ENCODE measurements at places on chromosomes 1 and 21.
A peak's percentile ranks its signal among the peaks of the same experiment; 100 is the strongest.

- no peak for DNase-seq
Measured at GRCh38 chr1:118360817-118361216, 175.8 kb upstream of the SPAG17 start.

DNA sequence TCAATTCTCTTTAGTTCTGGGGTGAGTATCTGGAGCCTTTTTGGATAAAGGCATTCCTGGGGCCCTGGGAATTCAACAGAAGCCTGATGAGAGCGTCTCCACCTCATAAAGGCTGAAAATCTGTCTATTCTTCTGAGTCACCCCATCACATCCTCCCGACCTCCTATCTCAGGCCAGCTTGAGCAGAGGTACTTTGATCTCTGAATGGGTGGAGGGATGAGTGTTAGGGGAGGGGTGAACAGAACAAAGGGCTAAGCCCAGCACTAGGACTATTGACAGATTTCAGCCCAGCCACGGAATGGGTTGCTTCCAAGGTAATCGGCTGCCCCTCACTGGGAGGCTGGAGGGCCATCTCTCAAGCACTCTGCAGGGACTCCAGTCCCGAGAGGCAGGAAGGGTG, 2.5 kb upstream of the MYBPH start:
- no peak for DNase-seq

DNA sequence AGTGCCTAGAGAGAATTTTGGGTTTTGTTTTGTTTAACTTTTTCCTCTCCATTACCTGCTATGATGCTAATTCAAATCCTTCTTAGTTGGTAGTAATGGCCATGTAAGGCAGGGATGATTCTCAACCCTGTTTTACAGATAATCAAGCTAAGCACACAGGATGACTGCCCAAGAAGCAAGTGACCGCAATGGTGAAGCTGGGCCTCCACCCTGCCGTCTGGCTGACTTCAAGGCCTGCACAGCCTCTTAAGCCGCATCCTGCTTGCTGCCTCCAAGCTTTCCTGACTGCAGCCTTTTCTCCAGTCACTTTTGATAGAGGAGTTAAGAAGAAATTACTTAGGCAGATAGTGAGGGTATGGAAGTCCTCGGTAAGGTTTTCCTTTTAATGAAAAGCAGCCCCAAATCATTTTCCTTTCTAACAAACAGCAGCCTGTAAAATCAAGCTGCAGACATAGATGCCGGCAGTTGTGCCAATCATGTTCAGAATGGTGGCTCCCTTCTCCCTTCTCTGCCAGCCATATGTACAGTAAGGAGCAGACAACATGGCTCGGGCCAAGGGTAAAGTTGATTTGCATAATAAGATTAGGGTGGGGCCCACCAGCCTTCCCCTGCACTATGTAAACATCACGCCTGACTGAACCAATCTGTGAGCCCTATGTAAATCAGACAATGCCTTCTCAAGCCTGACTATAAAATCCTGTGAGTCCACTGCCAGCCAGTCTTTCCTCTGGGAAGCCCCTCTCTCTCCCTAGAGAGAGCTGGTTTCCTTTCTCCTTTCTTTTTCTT, 8.8 kb upstream of the CTBS start:
- DNase-seq, result no peak

GRCh38 chr21:44949779-44950198, 10.0 kb downstream of the SLX9 start:
- DNase-seq, result peak; percentile 46

DNA sequence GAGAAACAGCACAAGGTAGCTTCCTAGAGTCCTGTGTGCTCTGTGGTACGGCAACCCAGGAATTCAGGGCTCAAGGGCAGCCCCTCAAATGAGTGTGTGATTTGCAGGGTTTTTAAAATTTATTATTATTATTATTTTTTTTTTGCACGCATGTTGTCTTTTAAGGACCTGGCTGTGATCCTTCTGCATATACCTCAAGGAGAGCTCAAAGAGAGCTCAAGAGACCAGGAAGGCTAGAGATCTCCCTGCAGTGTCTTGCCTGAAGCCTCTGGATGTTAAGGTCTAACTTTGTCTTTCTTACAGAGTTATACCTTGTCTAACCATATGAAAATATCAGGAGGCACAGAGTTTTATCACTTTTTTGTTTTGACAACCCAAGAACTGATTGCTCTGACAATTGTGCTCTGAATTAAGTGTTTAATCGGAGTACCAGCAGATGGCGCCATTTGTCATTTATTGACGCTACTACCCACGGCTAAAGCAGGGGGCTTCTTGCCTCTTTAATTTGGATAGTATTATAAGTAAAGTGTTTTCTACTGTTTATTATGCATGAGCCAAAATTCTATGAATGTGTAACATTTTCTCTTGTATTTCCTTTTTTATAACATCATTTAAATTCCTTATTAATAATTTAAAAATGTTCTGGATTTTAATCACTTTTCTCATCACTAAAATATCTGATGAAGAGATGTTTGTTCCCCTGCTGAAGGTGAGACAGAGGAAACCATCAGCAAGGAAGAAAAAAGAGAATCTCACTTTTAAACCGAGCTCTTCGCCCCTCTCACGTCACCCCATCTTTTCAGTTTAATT, 35.8 kb upstream of the LMO4 start:
- peak; percentile 84 for DNase-seq

- DNase-seq, result no peak
Measured at GRCh38 chr1:44112486-44112885, 6.1 kb upstream of the KLF17 start.

DNA sequence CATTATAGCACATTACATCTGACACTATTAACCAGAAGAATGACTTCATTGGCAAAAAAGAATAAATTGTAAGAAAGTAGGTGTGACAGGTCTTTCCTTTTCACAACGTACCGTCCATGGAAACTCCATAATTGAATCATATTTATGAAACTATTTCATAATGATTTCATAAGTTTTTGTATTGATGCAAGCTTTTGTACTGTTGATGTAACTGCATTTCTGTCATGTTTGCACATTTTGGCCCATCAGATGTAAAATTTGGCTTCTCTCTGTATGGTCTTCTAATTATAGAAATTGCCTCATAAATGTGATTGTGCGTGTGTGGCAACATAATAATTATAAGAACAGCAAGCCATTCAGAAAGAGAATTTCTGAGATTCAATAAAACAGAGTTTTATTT, 180.7 kb upstream of the ZNHIT6 start:
- no peak for DNase-seq

DNA sequence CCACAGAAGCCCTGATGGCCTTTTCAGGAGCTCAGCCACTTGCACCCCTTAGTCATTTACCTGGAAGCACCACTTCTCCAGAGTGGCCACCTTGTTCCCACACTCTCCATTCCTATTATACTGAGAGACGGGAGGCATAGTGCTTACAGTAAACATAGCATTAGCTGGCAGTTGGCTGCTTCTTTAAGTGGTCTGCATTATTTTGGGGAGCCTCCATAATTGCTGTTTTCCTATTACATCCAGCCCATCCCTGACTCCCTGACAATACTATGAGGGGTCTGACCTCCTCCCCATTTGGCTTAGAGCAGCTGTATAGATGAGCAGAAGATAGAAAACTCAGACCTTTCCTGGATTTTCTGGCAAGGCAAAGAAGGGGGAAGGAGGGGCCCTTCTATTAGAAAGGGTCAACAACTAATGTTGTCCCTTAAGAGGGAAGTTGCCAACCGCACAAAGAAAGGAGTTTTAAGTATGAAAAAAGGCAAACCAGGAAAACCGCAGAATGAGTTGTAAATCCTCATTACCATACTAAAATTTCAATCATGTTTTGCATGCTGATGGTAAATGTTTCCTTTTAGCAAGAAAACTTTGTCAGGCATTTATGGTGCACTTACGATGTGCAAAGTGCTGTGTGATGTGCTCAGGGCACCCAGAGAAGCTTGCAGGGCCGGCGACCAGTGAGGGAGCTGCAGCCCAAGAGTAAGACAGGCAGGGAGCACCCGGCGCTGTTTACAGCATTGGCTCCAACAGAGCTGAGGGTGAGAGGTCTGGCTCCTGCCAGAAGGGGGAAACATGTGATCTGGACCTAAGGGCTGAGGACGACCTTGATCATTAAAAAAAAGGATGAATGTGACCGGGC, 167.3 kb downstream of the ZZZ3 start:
- DNase-seq, result no peak

DNA sequence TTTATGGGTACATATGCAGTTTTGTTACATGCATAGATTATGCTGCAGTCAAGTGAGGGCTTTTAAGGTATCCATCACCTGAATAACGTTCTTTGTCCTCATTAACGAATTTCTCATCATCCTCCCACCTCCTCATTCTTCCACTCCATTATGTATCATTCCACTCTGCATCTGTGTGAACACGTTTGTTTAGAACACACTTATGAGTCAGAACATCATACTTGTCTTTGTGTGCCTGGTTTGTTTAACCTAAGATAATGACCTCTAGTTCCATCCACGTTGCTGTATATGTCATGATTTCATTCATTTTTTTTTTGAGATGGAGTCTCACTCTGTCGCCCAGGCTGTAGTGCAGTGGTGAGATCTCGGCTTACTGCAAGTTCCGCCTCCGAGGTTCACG, 6.7 kb upstream of the MPC2 start:
- no peak for DNase-seq

DNA sequence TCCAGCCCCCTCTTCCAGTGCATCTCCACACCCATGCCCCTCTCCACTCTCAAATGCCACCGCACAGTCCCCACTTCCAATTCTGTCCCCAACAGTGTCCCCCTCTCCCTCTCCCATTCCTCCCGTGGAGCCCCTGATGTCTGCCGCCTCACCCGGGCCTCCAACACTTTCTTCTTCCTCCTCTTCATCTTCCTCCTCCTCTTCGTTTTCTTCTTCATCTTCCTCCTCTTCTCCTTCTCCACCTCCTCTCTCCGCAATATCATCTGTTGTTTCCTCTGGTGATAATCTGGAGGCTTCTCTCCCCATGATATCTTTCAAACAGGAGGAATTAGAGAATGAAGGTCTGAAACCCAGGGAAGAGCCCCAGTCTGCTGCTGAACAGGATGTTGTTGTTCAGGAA, 80.8 kb downstream of the PRDM2 start:
- DNase-seq, result no peak

GRCh38 chr1:9419369-9420041, 119.8 kb upstream of the SLC25A33 start:
- DNase-seq, result no peak

DNA sequence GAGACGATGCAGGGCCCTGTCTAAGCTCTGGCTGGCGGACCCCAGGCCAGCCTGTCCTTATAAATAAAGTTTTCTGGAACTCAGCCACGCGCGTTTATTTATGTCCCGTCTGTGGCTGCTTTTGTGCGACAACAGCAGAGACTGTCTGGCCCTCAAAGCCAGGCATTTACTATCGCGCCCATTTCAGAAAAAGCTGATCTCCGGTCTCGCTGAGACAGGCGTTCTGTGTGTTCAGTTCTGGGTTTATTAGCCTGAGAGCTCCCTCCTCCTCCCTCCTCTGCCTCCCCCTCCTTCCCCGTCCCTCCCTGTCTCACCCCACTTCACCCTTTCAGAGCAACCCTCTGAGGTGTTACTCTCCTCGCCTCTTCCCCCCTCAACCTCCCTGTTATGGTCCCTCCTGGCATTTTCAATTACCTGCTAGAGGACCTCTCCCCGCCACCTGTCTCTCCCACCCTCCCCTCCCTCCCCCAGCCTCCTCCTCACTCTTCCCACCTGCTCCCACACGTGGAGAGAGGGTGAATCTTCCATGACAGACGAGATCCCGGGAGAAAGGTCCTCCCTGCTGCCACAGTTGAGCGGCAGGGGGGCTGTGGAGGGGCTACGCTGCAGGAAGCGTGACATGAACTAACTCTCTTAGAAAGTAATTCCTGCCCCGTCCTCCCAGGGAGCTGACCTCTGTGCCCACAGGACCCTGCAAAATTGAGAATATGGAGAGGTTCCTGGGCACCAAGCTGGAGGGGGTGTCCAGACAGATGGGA, 59.9 kb downstream of the SPSB1 start:
- DNase-seq, result no peak

DNA sequence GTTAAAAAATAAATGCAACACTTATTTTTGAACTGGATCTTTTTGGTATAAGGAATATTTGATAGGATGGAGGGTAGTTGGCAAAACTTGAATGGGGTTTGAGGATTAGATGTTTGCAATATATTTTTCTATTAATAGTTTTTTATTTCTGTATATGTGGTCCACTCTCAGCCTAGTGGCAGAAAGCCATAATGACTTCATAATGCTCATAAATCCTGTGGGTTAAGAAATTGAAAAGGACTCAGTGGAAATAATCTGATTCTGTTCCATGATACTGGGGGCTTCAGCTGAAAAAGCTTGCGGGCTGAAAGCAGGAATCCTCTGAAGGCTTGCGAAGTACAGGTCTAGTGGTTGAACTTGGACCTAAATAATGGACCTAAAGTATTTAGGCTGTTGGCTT, 1028.6 kb upstream of the PRMT6 start:
- DNase-seq, result no peak

DNA sequence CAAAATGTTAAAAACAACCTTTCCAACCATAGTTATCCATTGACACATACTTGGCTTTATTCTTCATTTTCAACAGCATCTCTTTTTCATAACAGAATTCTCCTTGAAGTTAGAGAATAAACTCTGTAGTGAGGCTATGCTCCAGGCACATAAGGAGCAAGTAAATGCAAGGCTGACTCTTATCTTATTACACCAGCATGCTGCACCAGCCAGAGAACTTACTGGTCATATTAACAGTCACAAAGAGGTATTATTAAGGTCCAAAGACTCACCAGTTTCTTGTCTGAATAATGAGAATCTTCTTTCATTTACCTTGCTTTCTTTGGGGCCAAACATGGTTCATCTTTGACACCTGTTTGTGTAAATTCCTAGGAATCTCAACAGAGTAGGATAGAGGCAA, 71.3 kb upstream of the IVNS1ABP start:
- DNase-seq, result no peak

DNA sequence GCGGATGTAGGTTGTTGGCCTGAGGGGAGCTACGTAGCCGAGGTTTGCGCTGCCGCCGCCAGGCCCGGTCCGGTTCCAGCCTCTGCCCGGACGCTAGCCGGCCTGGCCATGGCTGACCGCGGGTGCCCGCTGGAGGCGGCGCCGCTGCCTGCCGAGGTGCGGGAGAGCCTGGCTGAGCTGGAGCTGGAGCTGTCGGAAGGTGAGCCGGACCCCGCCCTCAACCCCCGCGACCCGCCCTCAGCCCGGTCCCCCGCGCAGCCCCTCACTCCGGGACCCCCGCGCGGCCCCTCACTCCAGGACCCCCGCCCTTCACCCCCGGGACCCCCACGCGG, 299 bp downstream of the DIP2A start:
- no peak for DNase-seq

- no peak for DNase-seq
Measured at GRCh38 chr1:98172578-98172977, 251.7 kb upstream of the DPYD start.

DNA sequence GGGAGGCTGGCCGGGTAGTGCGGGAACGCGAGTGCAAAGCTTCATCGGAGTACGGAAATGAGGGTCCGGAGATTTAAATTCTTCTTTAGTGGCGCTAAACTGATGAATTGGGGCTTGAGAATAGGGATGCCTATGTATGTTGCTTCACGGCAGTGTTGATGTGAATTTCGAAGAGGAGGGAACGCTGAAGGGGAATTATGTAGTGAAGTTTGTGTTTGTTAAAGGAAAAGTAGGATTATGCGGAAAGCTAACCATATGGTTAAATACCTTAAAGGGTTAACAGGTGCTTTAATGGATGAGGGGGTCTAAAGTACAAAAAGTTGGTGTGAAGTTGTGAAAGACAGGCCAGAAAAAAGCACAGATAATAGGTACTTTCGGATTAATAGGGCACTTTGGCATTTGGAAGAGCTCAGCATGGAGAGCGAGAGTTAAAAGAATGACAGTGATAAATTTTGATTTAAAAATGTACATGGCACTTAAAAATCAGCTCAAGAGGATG, 1.4 kb downstream of the HS2ST1 start:
- DNase-seq, result no peak

- DNase-seq, result no peak
Measured at GRCh38 chr1:8384577-8384976, 66.7 kb downstream of the SLC45A1 start.

- no peak for DNase-seq
Measured at GRCh38 chr21:36516281-36516680, 36.4 kb upstream of the CLDN14 start.
